CD4-positive, alpha-beta memory T cell (primary cell): ENCODE measurements at places on chromosomes 7 and 10. TPM values are rescaled to one million over a fixed set of nuclear protein-coding genes. Genes with fewer than 3 reads are reported as not detected.
A peak's percentile ranks its signal among the peaks of the same experiment; 100 is the strongest.

GRCh38 chr10:108439397-108439796 lies 1274.9 kb upstream of the SORCS1 start:
- no peak overlapping the region for H3K27ac ChIP-seq
- H3K36me3 ChIP-seq, result no peaks in the 10 kb centered on the region
- H3K4me1 ChIP-seq, result no peaks in the 10 kb centered on the region
- no peaks in the 10 kb centered on the region for H3K27me3 ChIP-seq
- no peak for DNase-seq
- H3K4me3 ChIP-seq, result no peak overlapping the region

DNAJB12 gene
- polyA plus RNA-seq, result 13.4 TPM

GRCh38 chr7:110179037-110179436 lies 911.9 kb upstream of the LRRN3 start:
- no peaks in the 10 kb centered on the region for H3K27me3 ChIP-seq
- H3K4me1 ChIP-seq, result no peaks in the 10 kb centered on the region
- DNase-seq, result no peak
- H3K36me3 ChIP-seq, result no peaks in the 10 kb centered on the region

SEC31B gene
- polyA plus RNA-seq, result 2.4 TPM

PITX3 gene
- polyA plus RNA-seq, result not detected

- H3K27me3 ChIP-seq, result no peaks in the 10 kb centered on the region
- peaks cover 100% of the 10 kb centered on the region for H3K4me1 ChIP-seq
- H3K4me3 ChIP-seq, result no peak overlapping the region
- peak; percentile 78 for DNase-seq
Observed at GRCh38 chr7:50331564-50332208, 27.2 kb downstream of the IKZF1 start.

PAPSS2 gene
- 0.20 TPM for polyA plus RNA-seq

- H3K27ac ChIP-seq, result no peak overlapping the region
- DNase-seq, result no peak
- H3K4me1 ChIP-seq, result no peaks in the 10 kb centered on the region
- no peaks in the 10 kb centered on the region for H3K27me3 ChIP-seq
Observed at GRCh38 chr10:129885526-129885925, 78.5 kb downstream of the EBF3 start.

DNA sequence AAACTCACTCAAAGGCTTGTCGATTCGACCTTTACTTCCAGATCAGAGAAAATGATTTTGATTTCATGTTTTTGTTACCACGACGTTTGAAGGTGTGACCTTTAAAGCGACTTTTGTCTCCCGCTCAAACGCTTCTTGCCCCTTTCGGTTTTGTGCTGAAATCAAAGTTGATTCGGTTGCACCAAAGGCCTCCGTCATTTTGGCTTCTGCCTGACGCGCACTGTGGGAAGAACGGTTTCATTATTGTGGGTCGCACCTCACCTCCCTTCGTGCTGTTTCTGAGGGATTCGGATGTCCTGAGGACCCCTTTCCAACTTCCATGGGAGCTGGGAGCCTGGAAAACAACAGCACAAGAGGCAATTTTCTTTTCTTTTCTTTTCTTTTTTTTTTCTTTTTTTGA lies 176.9 kb downstream of the DNAJB6 start:
- H3K4me1 ChIP-seq, result no peaks in the 10 kb centered on the region
- no peaks in the 10 kb centered on the region for H3K27me3 ChIP-seq
- no peak overlapping the region for H3K4me3 ChIP-seq
- no peak overlapping the region for H3K27ac ChIP-seq
- no peaks in the 10 kb centered on the region for H3K36me3 ChIP-seq
- no peak for DNase-seq

DNA sequence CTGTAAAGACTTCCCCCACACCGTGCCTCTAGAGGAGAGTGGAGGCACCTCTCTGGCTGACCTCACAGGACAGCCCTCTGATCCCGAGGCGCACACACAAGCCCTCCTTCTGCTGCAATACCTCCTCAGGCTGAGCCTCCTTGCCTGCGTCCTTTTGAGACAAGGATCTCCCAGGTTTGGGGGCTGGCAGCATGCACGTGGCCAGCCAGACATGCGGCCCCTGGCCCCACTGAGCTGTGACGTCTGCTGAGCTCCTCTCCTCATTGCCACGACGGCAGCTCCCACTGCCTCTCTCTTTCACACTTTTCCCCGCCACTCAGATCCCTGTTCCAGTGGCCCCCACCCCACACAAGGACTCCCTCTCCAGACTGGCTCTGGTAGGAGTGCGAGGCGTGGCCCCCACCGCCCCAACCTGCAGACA lies 12.2 kb upstream of the DNAAF5 start:
- DNase-seq, result no peak
- H3K4me1 ChIP-seq, result peaks cover 3% of the 10 kb centered on the region
- H3K27me3 ChIP-seq, result no peaks in the 10 kb centered on the region
- no peak overlapping the region for H3K4me3 ChIP-seq
- no peaks in the 10 kb centered on the region for H3K36me3 ChIP-seq
- no peak overlapping the region for H3K27ac ChIP-seq

DNA sequence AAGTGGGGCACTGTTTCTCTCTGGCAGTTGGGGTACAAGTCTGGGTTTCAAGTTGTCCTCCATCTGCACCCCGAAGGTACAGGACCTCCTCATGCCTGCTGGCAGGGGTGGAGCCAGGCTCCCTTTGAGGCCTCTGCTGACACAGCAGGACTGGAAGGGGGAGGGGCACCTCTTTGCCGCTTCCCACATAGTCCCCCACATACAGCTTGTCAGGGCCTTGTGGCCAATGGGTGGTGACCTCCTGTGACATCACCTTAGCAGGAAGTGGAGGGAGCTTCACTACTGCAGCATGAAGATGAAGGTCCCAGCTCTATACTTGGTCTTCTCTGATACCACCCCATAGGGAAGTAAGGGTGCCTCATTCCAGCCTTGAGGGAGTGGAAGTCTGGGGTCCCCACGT lies 167.8 kb downstream of the RAMP3 start:
- H3K36me3 ChIP-seq, result no peaks in the 10 kb centered on the region
- DNase-seq, result no peak
- no peak overlapping the region for H3K27ac ChIP-seq
- no peaks in the 10 kb centered on the region for H3K27me3 ChIP-seq
- H3K4me1 ChIP-seq, result no peaks in the 10 kb centered on the region
- H3K4me3 ChIP-seq, result no peak overlapping the region

DNA sequence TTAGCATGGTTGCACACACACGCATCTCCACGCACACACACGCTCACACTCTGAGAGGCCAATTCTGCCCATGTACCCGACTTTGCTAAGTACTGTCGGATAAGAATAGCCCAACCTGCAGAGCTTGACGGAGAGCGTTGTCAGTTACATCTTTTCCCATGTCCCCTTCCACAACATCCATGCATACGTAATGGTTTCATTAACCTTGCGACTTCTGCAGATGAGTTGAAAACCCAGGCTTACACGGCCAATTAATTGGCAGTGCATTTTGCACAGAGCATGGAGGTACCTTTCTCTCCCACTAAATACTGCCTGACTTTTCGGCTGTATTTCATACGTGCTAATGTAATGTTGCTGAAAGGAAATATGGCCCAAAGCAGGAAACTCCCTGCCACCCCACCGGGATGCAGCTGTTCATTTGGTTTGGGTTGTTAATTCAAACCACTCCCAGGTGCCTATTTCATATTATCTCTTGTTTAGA lies 291.2 kb upstream of the HABP2 start:
- no peak overlapping the region for H3K27ac ChIP-seq
- H3K27me3 ChIP-seq, result no peaks in the 10 kb centered on the region
- DNase-seq, result no peak
- no peaks in the 10 kb centered on the region for H3K4me1 ChIP-seq
- H3K4me3 ChIP-seq, result no peak overlapping the region

- peaks cover 94% of the 10 kb centered on the region for H3K4me1 ChIP-seq
- no peak for DNase-seq
- H3K27ac ChIP-seq, result peak overlapping the region; percentile 2
- H3K4me3 ChIP-seq, result no peak overlapping the region
- H3K36me3 ChIP-seq, result peaks cover 41% of the 10 kb centered on the region
Observed at GRCh38 chr10:11197266-11197712, 179.6 kb downstream of the CELF2 start.

CRPPA gene
- 0.87 TPM for polyA plus RNA-seq

PPIF gene
- 10.6 TPM for polyA plus RNA-seq

GBX1 gene
- polyA plus RNA-seq, result not detected

DNA sequence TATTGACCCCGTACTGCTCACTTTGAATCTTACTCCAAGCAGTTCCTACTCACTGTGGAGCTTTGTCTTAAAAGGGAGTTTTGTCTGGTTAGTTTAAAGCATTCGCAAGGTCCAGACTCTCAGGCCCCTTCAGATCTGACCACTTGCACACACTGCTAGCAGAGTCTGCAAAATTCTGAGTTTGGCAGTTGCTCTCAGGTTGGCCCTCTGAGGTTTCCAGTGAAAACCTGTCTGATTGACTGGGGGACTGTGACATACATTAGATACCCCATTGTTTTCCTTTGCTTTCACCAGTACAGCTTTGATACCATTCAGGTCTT lies 149.2 kb downstream of the XPNPEP1 start:
- H3K27me3 ChIP-seq, result no peaks in the 10 kb centered on the region
- no peak overlapping the region for H3K4me3 ChIP-seq
- H3K4me1 ChIP-seq, result no peaks in the 10 kb centered on the region
- no peak overlapping the region for H3K27ac ChIP-seq

- H3K27ac ChIP-seq, result no peak overlapping the region
- peaks cover 47% of the 10 kb centered on the region for H3K4me1 ChIP-seq
- DNase-seq, result peak; percentile 41
- H3K4me3 ChIP-seq, result peak overlapping the region; percentile 2
Observed at GRCh38 chr7:152145853-152146466, 120.5 kb downstream of the GALNT11 start.

NRCAM gene
- polyA plus RNA-seq, result not detected

DNA sequence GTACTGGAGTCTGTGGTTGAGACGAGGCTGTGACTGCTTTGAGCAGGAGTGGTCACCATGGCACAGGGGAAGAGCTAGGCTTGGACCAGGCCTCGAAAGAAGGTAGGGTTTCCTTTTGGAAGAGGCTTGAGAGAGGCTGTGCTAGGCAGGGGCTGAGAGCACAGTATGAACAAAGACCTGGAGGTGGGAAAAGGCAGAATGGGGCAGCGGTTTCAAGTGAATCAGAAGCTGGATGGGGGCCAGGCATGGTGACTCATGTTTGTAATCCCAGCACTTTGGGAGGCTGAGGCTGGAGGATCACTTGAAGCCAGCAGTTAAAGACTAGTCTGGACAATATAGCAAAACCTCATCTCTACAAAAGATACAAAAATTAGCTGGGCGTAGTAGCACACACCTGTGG lies 65.9 kb downstream of the CLIP2 start:
- no peaks in the 10 kb centered on the region for H3K27me3 ChIP-seq
- no peak overlapping the region for H3K4me3 ChIP-seq
- no peak for DNase-seq
- no peaks in the 10 kb centered on the region for H3K36me3 ChIP-seq

DNA sequence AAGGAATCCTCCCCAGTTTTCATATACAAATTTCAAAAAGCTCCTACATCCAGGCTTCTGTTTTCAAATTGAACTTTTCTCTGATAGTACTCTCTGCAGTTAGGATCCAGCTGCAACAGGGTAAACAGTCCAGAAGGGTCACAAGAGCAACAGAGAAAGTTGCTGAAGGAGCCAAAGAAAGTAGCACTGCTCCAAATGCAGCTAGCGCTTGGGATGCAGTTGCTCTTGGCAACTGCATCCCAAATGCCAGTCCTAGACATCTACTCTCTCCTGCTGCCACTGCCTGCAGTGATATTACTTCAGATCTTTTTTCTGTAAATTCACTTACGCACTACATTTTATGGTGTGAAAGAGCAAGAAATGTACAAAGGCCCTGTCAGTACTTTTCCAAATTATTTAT lies 14.6 kb downstream of the GPR37 start:
- no peaks in the 10 kb centered on the region for H3K27me3 ChIP-seq
- no peak for DNase-seq
- H3K4me3 ChIP-seq, result no peak overlapping the region
- H3K27ac ChIP-seq, result no peak overlapping the region
- H3K4me1 ChIP-seq, result no peaks in the 10 kb centered on the region

GRCh38 chr10:62582804-62583208 lies 208.6 kb downstream of the ZNF365 start:
- H3K4me1 ChIP-seq, result no peaks in the 10 kb centered on the region
- H3K27me3 ChIP-seq, result no peaks in the 10 kb centered on the region
- DNase-seq, result no peak

DNA sequence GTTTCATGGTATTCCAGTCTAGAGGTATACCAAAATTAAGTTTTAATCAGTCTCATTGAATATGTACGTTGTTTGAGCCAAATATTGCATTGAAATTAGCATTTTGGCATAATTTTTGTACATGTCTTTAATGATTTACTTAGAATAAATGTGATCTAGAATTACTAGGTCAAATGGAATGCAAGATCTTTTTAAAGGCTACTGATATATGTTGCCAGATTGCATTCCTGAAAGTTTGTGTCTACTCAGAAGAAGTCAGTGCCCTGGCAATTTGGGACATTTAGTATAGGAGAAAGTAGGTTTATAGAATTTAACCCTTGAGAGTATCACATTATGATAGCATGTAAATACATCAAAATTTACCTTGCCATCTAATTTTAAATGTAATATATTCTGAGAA lies 32.4 kb downstream of the KMT2E start:
- H3K36me3 ChIP-seq, result peaks cover 65% of the 10 kb centered on the region

- no peaks in the 10 kb centered on the region for H3K36me3 ChIP-seq
- DNase-seq, result no peak
- H3K4me1 ChIP-seq, result no peaks in the 10 kb centered on the region
- no peaks in the 10 kb centered on the region for H3K27me3 ChIP-seq
- no peak overlapping the region for H3K27ac ChIP-seq
- H3K4me3 ChIP-seq, result no peak overlapping the region
Observed at GRCh38 chr7:71868797-71869196, 543.3 kb downstream of the CALN1 start.

DNA sequence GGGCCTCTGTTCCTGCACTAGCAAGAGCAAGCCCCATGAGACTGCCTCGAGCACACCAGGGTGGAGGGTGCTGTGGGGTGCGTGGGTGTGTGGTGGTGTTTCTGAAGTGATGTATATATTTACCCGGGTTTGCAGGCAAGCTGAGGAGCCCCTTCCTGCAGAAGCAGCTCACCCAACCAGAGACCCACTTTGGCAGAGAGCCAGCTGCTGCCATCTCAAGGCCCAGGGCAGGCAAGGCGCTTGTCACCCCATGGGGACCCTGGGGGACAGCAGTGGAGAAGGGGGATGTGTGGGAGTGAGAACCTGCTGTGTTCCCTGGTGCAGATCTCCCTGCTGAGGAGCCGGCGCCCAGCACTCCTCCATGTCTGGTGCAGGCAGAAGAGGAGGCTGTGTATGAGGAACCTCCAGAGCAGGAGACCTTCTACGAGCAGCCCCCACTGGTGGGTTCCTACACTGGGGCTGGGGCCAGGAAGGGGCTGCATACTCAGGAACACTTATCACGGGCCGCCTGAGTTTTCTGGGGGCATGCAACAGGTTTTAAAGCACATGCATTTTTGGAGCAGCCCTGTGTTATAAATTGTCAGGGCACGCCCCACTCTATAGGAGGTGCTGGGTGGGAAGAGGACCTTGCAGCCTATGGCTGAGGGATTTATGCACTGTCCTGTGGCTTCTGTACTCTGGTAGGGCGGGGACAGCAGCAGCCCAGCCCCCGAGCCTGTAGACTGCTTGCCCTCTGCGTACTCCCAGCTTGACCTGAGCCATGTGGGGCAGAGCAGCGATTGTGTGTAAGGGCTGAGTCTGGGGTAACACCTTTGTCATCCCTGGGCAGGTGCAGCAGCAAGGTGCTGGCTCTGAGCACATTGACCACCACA lies 5.9 kb downstream of the PGAM2 start:
- no peak overlapping the region for H3K27ac ChIP-seq
- no peaks in the 10 kb centered on the region for H3K27me3 ChIP-seq
- peaks cover 68% of the 10 kb centered on the region for H3K36me3 ChIP-seq
- H3K4me1 ChIP-seq, result peaks cover 4% of the 10 kb centered on the region
- no peak overlapping the region for H3K4me3 ChIP-seq
